ENCODE measurements at places on chromosomes 16 and 17.

- DNase-seq, result no peak
Measured at GRCh38 chr17:37847811-37848331, 76.3 kb upstream of the TBC1D3K start.

DNA sequence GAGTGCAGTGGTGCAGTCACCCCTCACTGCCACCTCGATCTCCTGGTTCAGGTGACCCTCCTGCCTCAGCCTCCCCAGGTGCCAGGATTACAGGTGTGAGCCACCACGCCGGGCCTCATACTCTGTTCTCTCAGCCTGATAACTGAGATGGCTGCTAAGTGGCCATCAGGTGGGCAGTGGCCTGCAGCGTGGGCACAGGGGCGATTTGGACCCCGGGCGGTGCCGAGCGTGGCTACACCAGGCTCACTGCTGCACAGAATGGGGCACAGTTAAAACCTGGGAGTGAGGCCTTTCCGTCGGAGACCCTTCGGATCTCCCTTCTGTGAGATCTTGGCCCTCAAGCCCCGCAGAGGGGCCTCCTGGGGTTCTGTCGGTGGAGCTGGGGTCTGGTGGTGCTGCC lies 11.5 kb downstream of the CACNA1H start:
- DNase-seq, result no peak

DNA sequence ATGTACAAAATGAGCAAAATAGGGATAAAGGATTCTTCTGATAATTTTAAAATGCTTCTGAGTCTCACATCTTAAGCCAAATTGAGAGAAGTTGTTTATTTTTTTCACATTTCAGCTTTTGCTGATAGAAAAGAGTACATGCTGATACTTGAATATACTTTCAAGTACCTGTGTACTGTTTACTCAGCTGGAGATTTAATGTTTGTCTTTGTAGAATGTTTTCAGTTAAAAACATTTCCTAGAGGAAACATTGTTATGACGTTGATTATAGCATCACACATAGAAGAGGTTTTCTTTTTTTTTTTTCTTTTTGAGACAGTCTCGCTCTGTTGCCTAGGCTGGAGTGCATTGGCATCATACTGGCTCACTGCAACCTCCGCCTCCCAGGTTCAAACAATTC lies 19.7 kb downstream of the ESRP2 start:
- DNase-seq, result no peak

GRCh38 chr16:23254338-23254737 lies 47.8 kb upstream of the SCNN1B start:
- DNase-seq, result no peak

DNA sequence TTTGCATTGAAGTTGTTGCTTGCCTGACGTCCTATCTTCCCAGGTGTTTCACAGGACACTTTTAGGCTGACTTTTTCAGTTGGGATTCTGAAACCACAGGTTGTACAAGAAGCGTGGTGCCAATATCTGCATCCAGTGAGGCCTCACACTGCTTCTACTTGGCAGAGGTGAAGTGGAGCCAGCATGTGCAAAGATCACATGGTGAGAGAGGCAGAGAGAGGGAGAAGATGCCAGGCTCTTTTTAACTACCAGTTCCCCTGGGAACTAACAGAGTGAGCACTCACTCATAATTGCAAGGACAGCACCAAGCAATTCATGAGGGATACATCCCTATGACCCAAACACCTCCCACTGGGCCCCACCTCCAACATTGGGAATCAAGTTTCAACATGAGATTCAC lies 5.8 kb upstream of the ABCA6 start:
- no peak for DNase-seq

DNA sequence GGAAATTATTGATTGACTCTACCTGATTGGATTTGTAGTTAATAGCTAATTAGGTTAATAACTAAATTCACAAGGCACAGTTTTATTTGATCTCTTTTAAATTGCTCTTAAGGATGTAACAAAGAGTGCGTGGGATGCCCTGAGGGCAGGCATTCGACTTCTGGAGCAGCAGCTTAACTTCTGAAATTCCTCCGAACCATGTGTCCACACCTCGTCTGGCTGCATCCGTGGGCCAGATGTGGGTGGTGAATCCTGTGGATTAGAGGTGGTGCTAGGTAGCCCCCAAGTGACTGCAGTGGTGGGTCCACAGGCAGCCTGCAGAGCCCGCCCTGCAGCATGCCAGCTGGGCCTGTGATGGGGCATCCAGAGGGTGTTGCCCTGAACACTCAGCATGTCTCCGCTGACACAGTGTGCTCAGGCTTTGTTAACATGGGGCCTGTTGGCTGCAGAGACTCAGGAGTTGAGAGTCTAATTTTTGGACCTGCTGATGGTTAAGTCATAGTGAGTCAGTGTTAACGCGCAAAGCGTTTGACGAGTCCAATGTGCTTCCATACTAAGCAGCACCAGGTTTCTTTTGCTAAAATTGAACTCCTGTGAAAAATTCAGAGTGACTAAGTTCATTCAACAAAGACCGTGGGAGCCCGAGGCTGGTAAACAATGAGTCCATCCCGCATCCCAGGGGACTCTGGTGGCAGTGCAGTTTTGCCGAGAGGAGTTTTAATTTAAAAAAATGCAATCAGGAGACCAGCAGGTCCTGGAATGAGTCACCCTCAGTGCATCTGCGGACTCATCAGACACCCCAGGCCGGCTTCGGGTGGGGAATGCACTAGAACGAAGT lies 3.8 kb upstream of the NPB start:
- DNase-seq, result no peak
